ENCODE measurements at places on chromosomes 13 and 19.

DNA sequence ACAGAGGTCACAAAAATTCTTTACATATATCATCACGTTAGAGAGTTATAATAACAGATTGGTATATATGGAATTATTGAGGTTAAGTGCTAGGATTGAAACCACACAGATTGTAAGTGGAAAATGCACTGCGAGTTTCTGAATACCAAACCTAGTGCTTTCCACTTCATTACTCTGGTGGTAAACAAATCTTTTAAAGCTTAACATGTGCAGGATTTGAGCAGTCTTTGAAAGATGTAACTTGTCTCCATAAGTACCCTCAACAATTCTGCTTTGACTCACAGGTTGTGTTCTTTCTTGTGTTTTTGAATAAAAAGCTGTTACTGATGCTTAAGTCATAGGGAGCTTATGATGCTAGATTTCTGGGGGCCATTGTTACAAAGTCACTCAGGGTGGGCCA is 314.7 kb upstream of the DACH1 start:
- DNase-seq: no peak

GRCh38 chr13:48920730-48921129 is 55.0 kb upstream of the FNDC3A start:
- DNase-seq: no peak

GRCh38 chr19:18445262-18445948 is 7.5 kb upstream of the ISYNA1 start:
- DNase-seq: no peak

DNA sequence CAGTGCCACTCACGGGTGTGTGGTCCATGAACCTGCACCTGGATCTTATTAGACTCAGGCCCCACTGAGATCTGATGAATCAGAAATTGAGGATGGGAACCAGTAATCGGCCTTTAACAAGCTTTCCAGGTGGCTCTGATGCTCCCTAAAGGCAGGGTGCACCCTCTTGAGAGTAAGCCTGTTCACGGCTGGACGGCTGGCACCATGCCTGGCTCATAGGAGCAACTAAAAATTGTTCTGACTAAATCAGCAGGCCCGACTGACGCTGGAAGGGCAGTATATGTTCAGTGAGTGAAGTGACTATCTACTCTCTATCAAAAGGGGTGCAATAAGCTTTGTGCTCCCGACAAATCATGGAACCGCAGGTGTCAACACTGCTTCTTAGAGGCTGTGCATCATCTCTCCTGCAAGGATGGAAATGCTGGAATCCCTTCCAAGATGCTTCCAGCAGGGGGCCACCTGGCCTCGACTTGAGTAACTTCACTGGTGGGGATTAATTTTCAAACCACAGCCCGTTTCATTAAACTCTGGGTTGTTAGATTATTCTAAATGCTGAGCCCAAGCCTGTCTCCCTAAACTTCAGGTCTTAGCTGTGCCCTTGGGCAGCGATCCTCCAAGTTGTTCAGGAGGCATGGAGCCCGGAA is 28.4 kb downstream of the TMTC4 start:
- no peak for DNase-seq

DNA sequence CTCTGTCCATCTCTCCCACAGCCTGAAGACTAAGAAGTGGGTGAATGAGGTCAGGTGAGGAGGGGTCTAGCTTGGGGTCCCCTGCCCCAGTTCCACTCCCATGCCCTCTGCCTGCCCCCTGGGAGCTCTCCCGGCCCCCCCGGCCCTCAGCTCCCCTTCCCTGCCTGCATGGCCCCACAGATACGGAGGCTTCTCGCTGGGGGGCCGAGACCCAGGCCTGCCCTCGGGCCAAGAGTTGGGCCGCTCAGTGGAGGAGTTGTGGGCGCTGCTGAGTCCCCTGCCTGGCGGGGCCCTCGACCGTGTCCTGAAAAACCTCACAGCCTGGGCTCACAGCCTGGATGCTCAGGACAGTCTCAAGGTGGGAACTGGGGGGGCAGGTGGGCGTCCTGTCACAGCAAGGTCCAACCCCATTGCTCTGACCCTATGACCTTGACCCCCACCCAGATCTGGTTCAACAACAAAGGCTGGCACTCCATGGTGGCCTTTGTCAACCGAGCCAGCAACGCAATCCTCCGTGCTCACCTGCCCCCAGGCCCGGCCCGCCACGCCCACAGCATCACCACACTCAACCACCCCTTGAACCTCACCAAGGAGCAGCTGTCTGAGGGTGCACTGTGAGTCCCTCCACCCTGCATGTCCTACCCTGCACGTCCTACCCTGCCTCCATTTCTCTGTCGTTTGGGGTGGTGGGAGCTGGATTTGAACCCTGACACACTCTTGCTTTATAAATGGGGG is 10.9 kb upstream of the ARHGAP45 start:
- DNase-seq: no peak

DNA sequence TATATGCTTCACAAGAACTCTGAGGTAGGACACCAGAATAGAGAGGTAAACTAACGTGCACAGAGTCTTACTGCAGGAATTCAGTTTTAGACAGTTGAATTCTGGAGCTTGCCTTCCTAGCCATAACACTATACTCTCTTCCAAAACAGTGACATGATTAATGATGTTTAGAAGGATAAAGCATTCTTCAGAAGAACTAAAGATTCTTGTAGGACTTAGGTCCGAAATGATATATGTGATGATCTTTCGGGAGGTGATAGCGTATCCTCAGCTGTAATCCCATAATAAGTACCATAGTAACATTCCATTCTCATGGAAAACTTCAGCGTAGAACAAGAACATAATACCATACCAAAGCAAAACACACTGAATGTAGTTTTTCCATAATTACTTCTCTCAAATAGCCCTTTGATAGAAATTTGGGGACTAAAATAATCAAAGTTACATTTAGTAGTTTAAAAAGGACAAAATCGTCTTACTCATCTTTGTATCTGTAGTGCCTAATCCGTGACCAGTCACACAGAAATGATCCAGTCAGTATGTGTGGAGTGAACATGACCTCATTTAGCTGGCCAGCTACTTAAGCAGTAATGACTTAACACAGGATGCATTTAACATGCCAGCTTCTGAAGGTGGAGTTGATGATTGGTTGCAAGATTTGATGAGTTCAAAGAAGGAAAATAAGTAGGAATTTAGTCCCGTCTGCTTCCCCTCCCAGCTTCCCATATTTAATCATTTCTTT is 38.4 kb downstream of the PIBF1 start:
- DNase-seq: no peak

GRCh38 chr19:778910-779653 is 18.2 kb upstream of the PTBP1 start:
- peak; percentile 70 for DNase-seq

- DNase-seq: no peak
Observed at GRCh38 chr13:92175330-92175729, 776.9 kb downstream of the GPC5 start.

DNA sequence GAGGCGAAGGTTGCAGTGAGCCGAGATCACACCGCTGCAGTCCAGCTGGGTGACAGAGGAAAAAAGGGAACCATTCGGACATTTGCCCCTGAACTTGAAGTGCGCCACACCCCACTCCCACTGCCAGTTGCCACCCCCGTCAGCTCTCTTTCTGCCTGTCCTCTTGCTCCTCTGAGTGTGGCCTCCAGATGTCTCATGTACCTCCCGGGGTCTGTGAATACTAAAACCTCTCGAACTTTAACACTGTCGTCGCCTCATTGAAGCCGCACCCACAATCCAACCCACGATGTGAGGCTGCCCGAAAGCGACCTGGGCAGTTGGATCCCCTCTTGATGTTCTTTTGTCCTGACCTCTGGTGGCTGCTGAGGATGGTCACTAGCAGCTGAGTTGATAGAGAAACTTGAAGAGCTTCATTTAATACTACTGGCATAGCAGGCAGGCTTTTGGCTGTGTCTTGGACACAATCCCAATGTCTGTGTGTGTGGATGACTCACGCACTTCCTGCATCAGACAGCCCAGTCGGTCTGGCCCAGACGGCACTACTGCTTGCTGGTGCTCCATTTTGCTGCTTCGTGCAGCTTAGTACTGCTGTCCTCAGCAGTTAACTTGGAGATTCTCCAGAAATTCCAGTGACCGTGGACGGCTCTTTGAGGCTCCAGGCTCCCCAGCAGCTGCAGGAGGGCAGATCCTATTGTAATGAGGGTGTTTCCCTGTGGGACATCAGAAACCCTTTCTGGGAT is 4.2 kb downstream of the FPR3 start:
- peak; percentile 37 for DNase-seq

GRCh38 chr13:107348471-107348870 is 780.5 kb upstream of the ARGLU1 start:
- DNase-seq: no peak

DNA sequence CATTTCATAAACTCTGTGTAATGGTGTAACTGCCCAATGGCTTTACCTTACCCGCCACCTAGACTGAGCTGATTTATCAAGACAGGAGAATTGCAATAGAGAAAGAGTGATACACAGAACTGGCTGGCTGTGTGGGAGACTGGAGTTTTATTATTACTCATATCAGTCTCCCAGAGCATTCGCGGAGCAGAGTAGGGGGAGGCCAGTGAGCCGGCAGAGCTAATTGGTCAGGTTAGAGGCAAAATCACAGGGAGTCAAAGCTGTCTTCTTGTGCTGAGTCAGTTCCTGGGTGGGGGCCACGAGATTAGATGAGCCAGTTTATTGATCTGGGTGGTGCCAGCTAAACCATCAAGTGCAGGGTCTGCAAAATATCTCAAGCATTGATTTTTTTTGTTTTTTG is 23.4 kb upstream of the SLITRK1 start:
- DNase-seq: no peak

DNA sequence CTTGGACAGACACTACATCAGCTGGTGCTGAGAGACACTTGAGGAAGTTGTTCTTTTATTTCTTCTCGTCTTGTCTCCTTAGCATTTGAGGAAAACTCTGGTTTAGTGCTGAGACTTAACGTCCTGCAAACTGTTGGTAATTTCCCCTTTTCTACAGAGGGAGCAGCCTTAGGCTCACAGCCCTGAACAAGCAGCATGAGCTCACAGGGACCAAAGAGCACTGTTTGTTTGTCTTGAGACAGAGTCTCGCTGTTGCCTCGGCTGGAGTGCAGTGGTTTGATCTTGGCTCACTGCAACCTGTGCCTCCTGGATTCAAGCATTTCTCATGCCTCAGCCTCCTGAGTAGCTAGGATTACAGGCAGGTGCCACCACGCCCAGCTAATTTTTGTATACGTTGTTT is 5.5 kb downstream of the ZNF805 start:
- DNase-seq: no peak

DNA sequence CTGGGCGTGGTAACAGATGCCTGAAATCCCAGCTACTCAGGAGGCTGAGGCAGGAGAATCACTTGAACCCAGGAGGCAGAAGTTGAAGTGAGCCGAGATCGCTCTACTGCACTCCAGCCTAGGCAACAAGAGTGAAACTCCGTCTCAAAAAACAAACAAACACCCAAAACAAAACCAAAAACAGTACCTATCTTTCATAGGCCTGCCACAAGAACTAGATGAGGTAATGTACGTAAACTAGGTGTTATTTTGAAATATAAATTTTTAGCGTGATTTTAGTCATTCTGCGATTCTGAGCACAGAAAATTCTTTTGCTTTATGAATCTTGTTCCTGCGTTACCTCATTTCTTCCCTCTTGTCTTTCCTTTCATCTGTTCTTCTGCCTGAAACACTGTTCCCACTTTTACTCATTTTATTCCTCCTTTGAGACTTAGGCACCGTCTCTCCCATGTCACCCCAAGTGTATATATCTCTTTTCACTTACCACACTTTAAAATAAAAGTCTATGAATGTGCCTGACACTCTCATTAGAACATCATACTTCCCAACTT is 238.2 kb upstream of the HTR2A start:
- DNase-seq: no peak

DNA sequence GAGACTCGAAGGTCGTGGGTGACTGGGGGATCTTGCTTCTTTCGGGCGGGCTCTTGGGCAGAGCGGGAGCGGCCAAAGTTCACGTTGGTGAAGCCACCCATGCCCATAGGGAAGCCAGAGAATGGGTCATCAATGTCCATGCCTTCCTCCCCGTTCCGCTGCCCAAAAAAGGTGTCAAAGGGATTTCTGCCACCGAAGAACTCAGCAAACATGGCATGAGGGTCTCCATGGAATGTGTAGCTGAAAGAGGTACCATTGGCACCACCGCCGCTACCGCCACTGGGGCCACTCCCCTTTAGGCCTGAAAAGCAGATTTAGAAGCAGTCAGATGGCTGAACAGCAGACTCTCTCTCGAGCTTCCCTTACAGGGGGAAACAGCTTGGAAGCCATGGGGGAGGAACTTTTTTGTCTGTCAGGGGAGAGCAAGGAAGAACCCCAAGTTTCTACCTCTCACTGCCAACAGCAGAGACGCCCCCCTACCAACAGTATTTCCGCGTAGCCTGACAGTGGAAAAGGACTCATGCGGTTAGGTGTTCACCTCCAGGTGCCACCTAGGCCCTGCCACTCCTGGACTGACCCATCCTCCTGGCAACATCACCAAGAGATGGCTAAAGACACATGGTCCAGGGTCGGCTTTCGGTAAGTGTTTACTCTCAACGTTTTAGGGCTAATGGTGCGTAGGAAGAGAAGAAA is 1.3 kb downstream of the DNAJB1 start:
- no peak for DNase-seq

DNA sequence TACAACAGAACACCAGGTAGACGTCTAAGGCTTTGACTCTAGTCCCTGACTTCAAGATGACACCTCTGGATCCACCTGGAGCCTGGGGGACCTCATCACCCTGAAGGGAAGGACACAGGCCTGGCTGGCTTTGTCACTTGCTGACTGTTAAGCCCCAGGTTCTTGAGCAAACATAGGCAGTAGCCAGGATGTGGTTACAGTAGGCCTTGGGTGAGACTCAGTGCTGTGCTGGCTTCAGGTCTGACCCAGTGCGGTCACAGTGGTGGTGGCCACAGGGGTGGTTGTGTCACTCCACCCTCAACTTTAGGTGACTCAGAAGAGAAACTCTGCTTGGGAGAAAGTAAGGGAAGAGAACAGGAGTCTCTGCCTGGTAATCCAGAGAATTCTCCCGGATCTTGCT is 497.8 kb downstream of the UQCRFS1 start:
- DNase-seq: no peak

DNA sequence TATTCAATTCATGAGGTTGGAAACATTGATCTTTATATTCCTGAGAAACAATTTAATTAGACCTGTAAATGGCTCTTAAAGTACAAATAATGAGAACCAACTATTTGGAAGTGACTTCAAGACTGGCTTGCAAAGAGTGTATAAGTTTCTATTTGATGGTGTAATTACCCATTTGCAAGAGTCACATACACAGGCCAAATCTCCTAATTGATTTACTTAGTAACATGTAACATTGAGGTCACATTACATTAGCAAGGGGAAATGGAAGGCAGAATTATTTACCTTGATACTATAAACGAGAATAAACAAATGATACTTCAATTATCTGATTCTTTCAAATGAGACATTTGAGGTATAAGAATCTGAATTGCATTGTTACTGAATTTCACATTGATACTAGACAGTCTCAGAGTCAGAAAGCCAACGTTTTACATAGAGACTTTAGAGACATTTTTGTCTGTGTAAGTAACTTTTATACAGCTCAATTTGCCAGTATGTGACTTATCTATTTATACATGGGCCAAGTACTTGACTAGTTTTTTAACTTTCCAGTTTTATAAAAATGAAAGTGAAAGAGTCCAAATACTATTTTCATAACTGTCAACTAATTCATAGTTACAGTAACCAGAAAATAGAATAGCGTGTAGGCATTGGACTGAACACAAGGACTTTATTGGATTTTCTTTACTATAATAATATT is 95.6 kb upstream of the RFC3 start:
- no peak for DNase-seq

GRCh38 chr19:34265221-34265650 is 10.9 kb downstream of the GARRE1 start:
- DNase-seq: no peak
